Fibroblast of skin of back (primary cell): ENCODE measurements at places on chromosomes 7 and 10.

GRCh38 chr7:138887085-138887710, 89.2 kb upstream of the ATP6V0A4 start:
- DNase-seq: no peak

DNA sequence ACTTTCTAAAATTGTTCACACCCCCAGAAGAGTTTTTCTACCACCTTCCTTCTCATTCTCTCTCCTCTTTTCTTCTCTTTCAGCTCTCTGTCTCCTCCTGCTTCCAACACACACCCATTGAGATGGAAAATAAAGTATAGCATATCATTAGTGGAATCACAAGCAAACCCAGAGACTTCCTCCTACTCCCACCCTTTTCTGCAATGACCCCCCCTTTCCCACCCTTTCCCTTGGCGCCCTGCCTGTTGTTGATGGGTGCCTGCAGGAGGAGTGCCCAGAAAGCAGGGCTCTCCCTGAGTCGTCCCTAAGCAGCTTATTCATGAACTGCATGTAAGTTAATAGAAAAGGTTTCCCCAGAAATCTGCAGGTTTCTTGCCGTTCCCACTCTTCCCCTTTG, 300.0 kb downstream of the PLXNA4 start:
- DNase-seq: no peak

- DNase-seq: peak; percentile 32
These were observed 799 bp downstream of the VAX1 start for GRCh38 chr10:117137031-117137910.

DNA sequence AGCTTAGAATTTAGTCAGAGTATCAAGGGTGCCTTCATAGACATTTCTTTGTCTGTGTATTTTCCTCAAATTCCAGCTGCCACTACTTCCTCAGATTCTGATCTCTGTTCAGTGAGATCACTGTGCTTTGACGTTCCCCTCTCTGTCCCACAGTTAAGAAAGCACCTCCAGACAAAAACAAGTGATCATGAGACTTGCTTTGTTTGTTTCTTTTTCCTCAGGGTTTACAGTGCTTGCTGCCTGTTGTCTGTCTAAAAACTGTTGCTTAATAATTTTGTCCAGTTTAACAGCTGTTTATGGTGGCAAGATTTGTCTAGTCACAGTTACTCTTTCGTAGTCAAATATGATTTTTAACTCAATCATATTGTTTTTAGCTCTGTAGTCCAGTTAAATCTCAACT, 29.1 kb downstream of the TRUB1 start:
- no peak for DNase-seq

DNA sequence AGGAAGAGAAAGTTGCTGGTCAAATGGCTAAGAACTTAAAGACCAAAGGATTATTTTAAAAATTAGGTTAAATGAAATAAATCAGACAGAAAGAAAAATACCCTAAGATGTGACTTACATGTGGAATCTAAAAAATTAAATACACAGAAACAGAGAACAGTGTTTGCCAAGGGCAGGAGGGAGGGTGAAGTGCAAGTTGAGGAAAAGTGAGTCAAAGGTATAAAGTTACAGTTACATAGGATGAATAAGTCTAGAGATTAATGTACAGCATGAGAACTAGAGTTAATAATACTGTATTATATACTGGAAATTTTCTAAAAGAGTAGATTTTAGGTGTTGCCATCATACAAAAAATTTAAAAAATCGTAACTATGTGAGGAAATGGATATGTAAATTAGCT, 146.3 kb downstream of the MDFIC start:
- peak; percentile 14 for DNase-seq

GRCh38 chr10:28302012-28302637, 739 bp downstream of the MPP7 start:
- DNase-seq: no peak
